NCI-H1694 treated with DMSO at 0.1 percent for 48 hours (cell line): ENCODE measurements at places on chromosomes 2 and 18.

GRCh38 chr2:45812011-45812500 is 160.6 kb downstream of the PRKCE start:
- no peak for DNase-seq

GRCh38 chr2:38932586-38932985 is 42.9 kb downstream of the ARHGEF33 start:
- no peak for DNase-seq

DNA sequence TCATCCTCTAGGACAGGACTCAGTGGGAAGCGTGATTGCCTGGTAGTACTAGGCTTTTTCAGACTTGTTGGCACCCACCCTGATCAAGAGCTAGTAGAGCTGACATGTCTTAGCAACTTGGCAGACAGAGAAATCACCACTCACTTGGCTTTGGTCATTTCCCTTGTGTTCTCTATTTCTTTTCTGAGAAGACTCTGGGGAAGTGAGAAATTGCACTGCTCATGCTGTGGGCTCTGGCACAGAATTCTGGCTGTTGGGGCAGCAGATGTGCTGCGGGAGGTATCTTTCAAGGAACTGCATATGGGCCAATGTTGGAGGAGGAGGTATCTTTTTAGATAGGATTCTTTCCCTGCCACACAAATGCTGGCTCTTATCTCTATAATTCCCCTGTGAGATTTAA is 529.1 kb upstream of the MEX3C start:
- DNase-seq = no peak

DNA sequence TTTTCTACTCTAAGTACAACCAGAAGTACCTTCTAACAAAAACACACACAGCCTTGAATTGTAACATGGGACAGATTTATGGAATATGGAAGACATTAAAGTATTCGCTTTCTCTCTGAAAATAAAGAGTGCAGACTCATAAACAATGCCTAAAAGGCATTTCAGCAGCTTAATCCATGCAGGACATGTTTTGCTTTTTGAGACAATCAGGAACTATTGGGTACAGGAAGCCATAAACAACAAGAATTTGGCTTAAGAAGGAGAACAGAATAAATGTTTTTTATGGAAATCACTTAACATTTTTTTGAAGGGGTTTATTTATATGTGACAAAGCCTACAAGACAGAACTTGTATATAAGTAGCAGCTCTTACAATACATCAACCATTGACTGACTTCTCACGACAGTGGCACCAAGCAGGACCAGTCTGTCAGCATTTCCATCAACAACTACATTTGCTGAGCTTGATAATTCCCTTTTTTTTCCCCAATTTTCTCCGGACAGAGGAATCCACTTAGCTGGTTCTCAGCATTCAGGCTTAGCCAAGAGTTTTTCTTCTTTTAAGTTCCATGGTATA is 140.1 kb downstream of the EXOC6B start:
- DNase-seq = no peak

DNA sequence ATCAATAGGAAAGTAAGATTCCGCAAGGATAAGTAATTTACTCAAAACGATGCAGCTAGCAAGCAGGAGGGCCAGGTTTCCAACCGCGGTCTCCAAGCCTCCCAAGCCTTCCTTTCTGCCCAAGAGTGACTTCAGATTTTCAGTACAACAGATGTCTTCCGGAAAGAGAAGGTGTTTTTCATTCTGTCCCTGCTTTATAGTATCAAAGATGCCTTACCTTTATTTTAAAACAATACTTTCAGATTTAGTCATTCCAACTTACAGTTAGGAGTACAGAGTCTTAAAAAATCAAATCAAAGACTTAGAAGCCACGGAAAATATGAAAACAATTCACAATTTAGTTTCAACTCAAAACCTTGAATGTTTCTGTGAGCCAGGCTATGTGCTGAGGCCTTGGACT is 43.6 kb downstream of the CYB5A start:
- DNase-seq = no peak

DNA sequence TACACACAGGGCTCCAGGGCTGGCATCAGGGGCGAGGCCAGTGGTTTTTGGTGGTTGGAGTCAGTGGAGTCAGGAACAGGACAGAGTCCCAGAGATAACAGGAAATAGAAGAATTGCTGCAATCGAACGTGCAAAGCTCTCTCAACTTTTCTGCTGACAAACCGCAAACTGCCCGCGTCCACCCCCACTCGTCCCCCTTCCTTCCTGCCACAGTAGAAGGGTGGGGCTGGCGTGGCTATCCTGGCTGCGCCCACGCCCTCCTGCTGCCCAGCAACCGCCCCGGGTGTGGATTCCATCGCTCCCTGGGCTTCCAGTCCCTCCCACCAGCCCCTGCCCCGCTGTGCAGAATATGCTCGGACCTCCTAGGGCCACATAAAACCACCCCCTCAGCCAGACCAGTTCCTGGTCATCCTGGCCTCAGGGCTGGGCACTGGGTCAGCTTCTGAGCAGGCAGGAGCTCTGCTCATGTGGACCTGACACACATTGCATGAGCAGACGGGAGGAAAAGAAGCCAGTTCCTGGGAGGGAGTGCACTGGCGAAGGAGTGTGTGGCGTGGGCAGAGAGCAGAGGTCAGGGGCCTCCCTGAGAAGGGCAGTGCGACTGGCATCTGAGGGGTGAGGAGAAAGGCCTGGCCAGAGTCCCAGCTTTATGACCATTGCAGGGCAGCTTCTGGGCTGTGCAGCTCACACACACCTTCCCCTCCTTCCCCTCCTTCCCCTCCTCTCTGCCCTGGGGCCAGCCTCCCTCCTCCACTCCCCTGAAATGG is 85.4 kb upstream of the ATG16L1 start:
- no peak for DNase-seq

- DNase-seq = no peak
Observed at GRCh38 chr2:61575447-61575859, 37.3 kb upstream of the XPO1 start.

DNA sequence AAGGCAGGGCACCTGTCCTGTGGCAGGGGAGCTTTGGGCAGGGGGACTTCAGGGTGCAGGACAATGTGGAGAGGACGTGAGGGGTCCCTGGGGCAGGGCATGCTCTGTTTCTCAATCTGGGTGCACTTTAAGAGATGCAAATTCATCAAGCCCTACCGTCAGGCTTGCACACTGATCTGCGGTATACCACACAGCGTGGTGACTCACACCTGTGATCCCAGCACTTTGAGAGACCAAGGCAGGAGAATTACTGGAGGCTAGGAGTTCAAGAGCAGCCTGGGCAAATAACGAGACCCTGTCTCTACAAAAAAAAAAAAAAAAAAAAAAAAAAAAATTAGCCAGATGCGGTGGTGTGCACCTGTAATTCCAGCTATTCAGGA is 10.2 kb upstream of the GPC1 start:
- DNase-seq = no peak

GRCh38 chr2:14601156-14601770 is 31.3 kb upstream of the LRATD1 start:
- no peak for DNase-seq

- no peak for DNase-seq
Observed at GRCh38 chr2:29446847-29447246, 331.6 kb downstream of the CLIP4 start.

DNA sequence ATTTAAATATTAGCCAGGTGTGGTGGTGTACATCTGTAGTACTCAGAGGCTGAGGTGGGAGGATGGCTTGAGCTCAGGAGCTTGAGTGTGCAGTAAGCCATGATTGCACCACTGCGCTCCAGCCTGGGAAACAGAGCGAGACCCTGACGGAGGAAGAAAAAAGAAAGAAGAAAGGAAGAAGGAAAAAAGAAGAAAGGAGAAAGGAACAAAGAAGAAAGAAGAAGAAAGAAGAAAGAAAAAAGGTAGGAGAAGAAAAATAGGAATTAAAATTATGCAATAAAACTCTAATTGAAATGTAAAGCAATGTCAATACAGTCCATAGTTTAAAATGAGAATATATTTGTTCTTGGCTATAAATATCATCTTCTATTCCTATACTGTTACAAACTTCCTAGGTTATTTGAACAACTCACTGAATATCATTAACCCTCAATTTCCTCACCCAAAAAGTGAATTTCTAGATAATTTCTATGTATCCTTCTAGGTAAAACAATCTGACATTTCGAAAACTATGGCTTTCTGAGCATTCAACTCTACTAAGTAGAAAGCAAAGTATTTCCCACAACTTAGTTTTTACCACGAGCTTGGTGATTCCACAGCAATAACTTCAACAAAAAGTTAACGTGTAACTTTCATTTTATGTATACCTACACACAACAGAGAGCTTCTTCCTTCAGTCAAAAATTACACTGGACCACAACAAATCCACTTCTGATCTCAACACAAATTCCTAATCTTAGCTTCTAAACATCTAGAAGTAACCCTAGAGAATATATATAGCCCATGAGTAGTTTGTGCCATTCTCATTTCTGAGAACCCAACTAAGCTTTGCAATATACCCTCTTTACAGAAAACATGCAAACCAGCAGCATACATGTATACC is 19.7 kb downstream of the LPIN2 start:
- DNase-seq = no peak

DNA sequence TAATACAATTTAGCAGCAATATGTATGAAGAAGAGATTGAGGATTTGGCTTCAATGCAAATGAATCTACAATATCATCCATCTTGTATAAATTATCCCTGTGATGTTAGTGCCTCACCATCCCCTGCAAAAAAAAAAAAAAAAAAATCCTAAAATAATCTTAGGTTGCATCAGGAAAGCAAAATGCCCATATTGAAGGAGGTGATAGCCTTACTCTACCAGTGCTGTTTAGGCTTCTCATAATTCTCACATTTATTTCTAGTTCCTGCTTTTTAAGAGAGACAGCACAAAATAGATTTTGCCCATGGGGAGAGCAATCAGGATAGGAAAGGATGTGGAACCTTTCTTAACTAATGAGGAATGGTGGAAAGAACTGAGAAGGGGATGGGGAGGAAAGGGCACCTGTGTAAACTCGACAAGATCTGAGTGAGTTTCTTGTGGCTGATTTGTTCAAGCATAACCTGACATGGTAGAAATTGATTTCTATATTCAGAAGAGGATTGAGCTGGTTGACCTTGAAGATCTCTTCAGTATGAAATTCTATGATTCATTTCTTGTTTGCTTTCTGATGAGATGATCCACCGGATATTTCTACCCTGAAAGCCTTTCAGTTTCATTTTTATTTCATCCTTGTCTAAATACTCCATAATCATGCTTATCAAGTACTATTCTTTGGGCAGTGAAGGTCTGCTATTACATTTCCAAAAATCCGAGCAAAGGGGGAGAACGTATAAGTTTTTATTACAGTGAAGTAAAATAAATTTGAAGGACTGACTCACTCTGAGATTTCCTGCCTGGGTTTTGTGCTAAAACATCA is 391.2 kb downstream of the PTPRM start:
- DNase-seq = no peak
